ENCODE measurements at places on chromosomes 2 and 18.

DNA sequence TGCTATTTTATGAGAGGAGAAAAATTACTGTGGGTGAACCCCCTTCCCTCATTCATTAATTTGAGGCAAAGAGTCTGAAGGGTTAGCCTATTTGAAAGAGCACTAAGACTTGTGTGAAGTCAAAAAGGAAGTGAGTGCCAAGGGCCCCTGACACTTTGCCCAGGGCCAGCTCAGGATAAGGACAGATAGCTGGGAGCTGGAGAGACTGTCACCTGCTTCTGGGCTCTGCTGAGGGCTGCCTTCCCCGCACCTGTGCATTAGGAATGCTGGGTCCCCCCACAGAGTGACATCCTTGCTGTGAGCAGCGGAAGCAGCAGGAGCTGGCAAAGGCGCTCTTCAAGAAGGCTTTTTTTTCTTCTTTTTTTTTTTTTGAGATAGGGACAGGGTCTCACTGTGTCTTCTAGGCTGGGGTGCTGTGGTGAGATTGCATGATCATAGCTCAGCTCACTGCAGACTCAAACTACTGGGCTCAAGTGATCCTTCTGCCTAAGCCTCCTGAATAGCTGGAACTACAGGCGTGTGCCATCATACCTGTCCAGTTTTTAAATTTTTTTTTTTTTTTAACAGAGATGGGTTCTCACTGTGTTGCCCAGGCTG, 148.3 kb downstream of the AQP4 start:
- DNase-seq: no peak

DNA sequence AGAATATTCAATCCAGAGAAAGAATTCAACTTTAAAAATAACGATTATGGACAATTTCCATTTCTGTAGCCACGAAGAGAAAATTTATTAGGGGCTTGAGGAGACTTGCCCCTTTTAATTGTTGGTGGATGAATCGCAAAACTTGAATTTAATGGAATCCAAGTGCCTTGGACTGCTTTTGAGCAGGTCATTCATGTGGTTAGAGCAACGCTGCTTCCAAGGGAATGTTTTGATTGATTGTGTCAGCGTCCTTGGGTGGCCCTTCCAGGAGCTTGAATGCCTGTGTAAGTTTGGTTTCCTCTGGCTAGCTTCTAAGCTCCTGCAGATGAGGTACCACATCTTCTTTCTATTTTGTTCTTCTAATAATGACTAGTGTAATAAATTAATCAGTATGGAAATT, 213.4 kb downstream of the LTBP1 start:
- peak; percentile 75 for DNase-seq

DNA sequence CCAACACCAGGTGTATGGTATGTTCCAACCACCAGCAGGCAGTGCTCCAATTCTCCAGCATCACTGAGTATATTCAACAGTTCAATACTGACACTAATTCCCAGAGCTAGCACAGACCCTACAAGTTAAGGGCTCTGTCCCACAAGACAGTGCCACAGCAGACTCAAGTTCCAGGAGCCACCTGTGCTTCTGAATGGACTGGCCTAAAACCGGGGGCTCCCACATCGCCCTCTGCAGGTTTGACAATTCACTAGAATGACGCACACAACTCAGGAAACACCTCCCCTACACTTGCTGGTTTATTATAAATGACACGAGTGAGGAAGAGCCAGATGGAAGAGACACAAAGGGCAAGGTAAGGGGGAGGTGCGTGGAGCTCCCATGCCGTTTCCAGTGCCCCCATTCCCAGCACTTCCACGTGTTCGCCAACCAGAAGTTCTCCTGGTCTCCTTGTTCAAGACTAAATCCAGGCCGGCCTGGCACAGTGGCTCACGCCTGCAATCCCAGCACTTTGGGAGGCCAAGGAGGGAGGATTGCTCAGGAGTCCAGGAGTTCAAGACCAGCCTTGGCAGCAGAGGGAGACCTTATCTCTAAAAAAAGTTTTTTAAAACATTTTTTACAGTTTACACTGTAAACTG, 12.2 kb upstream of the ATP6V1B1 start:
- no peak for DNase-seq

DNA sequence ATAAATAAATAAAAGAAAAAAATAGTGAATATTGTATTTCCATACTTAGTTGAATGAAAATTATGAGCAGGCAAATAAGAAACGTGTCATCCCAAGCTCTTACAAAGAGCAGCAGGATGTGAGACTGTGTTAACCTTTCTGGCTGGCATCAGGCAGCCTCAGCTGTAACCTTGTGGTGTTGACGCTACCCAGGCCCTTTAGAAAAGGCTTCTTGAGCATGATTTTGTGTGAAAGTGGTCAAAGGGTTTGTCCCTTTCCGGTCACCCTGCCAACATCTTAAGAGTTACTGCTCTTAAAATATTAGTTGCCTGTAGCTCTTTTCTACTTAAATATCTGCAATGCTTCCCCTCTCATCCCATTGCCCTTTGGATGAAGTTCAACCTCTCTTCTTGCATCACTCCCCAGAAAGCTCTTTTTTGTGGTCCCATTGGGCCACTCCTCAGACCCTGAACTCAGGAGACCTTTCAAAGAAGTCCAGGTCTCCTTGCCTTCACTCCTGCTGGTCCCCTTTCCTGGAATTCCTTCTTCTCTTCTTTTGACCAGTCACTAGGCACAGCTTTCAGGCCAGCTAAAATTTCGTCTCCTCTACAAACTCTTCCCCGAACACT, 35.0 kb downstream of the RHOB start:
- DNase-seq: no peak

DNA sequence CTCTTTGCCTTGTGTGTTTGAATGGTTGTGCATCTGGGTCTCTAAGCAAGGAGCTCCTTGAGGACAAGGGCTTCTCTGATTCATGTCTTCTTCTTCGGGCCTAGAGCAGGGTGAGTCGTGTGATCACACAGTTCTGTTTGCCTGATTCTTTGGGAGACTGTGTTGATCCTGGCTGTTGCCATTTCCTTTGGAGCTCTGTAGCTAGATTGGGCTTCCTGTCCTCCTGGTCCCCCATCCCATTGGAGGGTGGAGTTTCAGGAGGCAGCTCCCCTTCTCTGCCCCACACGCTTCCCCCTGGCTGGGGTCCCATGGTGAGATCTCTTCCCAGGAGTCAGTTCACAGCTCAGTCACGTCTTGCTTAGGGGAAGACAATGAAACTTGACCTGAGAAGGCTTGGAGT, 92.8 kb downstream of the TRIB2 start:
- no peak for DNase-seq

Data from M059J (cell line).